ENCODE measurements at places on chromosomes 3 and 15. TPM values are rescaled to one million over a fixed set of nuclear protein-coding genes. Genes with fewer than 3 reads are reported as not detected.
A peak's percentile ranks its signal among the peaks of the same experiment; 100 is the strongest.

- no peak overlapping the region for H3K4me3 ChIP-seq
- H3K36me3 ChIP-seq: peaks cover 11% of the 10 kb centered on the region
- peak; percentile 67 for DNase-seq
- H3K27me3 ChIP-seq: no peaks in the 10 kb centered on the region
- H3K4me1 ChIP-seq: no peaks in the 10 kb centered on the region
Measured at GRCh38 chr3:186259612-186260383, 102.2 kb downstream of the DGKG start.

Gene HES1
- total RNA-seq: 21.8 TPM

- DNase-seq: no peak
- no peak overlapping the region for H3K4me3 ChIP-seq
- H3K36me3 ChIP-seq: no peaks in the 10 kb centered on the region
- H3K4me1 ChIP-seq: no peaks in the 10 kb centered on the region
Measured at GRCh38 chr15:96435841-96436240, 105.3 kb downstream of the NR2F2 start.

DNA sequence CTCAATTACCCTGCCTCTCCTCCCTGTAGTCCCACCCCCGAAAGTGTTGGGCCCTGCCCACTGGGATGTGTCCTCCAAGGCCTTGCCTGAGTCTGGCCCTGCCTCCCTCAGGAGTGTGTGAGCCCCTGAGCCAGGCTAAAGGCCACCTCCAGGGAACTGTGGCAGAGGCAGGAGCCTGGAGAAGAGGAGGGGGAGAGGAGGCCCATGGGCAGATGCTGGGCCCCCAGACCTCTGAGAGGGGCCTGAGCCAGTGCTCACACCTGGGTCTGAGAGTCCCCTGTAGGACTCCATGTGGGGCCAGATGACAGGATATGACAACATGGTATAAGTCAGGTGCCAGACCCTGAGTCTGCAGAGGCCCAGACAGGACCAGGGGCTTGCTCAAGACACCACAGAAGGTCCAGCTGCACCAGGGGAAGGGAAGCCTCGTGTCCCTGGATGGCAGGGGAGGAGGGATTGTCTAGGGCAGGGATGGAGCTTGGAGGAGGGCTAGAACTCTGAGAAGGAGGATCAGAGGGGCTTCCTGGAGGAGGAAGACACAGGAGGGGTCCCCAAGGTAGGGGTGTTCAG lies 217.9 kb downstream of the TBC1D2B start:
- no peak overlapping the region for H3K27ac ChIP-seq
- DNase-seq: no peak
- H3K27me3 ChIP-seq: peaks cover 6% of the 10 kb centered on the region

DNA sequence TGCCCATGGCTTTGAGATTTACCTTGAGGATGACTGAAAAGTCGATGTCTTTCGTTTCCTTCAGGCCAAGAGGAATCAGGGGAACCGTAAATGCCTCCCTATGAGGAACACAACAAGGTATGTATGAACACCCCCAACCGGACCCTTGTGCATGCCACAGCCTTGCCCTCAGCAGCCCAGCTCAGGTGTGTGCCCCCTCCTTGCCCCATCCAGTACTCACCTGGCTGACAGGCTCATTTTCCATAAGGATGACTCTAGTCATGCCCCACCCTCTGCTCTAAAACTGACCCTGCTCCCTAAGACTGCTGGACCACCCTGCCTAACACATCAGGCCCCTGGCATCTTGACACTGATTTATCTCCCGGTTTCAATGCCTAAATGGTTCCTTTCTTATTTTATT lies 270.0 kb downstream of the GOLGA6L6 start:
- H3K36me3 ChIP-seq: no peaks in the 10 kb centered on the region
- H3K27me3 ChIP-seq: no peaks in the 10 kb centered on the region
- DNase-seq: no peak
- H3K27ac ChIP-seq: no peak overlapping the region
- no peak overlapping the region for H3K4me3 ChIP-seq

Data from left lung (tissue), 14 donors.